CD4-positive, alpha-beta T cell treated with Interleukin-10 for 1 hour (primary cell): ENCODE measurements at places on chromosomes 13 and 19.

DNA sequence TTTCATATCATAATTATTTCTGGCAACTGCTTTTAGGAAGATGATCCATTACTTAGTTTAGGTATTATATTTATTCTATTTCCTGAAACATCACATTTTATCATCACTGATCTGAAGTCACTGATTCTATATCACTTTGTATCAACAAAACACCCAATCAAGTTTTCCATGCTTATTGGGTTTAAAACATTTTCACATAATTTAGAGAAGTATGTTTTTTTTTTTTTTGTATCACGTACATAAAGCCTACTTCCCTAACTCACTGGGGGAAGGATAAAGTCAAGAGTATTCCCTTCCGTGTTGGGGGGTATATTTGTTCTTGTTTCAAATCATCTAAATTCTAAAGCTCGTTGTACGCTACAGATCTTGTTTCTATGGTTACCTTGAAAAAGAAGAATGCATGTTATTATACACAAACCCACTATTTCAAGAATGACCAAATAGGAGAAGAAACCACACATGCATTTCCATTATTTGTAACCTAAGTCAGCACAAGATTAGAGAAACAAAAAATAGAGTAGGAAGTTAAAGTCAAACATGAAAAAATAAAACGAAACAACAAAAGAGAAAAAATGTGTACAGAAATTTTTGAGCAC lies 637.2 kb upstream of the MIR17HG start:
- no peak for DNase-seq

DNA sequence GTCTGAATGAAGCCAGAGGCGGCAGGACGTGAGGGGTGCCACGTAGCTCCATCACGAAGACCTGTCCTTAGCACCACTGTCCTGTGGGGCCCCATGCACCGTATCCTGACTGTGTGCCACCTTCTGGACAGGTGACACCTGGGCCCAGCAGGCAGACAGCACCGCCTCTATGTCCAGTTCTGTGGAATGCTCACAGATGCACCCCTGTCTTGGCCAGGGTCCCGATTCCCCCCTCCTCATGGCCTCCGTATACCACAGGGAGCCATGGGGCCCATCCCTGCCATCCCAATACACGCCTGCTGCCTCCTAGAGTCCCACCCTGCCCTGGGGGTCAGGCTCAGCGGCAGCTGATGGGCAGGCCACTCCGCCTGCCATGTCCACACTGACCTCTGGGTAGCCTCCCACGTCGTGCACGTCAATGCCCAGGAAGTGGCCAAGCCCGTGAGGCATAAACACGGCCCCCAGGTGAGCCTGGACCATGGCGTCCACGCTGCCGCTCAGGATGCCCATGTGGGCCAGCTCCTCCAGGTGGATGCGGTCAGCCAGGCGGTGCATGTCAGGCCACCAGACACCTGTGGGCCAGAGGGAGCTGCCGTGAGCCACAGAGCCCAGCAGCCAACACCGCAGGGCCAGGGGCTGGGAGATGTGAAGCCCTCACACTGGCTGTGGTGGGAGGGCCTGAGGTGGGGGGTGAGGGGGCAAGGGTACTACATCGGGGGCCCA lies 17.6 kb downstream of the CEBPG start:
- DNase-seq, result no peak

- no peak for DNase-seq
Measured at GRCh38 chr13:45903051-45903813, 51.7 kb upstream of the SIAH3 start.

DNA sequence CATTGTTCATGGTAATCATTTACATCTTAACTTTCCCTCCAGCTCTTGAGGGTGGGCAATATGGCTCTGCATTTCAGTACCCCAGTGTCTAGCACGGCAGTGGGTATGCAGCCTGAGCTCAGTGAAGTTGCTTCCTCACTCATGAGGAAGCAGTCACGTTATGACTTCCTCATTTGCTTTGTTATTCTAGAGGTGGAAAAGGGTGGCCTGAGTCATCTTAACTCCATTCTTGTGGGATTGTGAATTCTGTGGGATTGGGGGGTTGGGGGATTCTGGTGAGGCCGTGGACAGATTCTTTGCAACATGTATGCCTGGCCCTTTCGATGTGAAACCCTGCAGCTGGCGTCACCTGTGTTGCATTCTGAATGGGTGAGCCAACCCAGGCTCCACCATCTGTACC lies 406.7 kb upstream of the ZNF507 start:
- no peak for DNase-seq

GRCh38 chr13:90055121-90055520 lies 1292.4 kb upstream of the MIR17HG start:
- DNase-seq, result no peak

DNA sequence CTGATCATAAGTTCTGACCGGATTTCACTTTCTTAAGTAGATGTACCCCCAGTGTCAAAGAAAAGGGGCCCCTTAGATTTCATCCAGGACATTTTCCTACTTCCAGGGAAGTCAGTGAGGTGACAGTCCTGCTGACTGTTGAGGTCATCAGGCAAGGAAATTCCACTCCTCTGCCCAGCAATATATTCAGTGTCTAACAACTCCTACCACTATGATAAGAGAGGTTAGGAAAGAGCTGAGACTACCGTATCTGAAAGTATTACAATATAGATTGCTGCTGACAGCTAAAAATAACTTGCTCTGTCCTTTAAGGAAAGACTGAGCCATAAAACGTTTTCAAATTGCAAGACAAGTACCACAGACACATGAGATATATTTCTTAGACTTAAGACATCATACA lies 325.1 kb downstream of the EFNB2 start:
- no peak for DNase-seq

DNA sequence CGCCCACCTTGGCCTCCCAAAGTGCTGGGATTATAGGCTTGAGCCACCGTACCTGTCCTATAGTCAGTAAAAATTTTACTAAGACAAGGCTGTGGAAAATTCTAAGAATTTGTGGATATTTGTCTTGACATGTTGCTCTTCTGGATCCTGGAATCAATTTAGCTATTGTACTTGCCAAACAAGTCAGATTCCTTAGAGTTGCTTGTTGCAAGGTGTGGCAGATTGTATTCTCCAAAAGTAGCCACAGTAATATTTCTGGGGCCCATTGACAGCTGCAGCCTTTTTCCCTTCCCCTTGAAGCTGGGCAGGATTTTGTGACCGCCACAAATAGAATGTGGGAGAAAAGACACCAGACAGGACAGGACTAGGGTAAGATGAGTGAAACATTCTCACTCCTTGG lies 98.8 kb upstream of the TMTC4 start:
- DNase-seq, result no peak

DNA sequence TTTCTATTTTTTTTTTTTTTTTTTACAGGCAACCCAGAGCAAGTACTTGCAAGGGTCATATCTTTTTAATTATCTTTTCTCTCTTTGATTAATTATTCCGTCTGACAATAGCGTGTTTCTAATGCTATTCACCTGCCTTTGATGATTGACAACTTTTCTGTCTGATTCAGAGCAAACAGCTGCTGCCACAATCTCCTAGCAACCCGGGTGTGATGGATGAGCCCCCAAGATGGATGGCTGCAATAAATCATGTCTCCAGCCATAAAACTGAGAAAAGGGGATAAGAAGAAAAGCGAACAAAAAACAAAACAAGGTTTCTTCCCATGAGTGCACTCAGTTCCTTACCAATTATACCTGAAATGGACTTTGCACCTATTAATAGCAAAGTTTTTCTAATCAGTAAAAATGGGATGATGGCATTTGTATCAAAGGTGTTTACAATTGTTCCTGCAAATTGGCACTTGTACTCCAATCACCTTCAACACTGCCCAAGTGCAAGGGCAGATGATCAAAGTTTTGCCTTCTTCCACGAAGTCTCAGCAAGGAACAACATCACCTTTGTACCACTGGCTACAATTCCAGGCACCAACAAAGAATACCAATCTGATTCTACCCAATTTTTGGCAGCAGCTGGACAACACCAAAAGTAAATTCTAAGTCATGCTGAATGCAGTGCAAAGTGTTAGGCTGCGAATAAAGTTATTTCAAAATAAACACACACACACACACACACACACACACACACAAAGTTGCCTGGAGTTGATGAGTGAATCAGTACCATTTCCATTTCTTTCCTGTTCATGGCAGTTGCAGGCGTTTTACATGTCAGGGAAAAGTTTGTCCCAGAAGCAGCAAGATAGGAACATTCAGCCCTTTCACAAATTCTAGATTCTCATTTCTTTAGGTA lies 12.0 kb downstream of the TSHZ3 start:
- DNase-seq, result no peak

DNA sequence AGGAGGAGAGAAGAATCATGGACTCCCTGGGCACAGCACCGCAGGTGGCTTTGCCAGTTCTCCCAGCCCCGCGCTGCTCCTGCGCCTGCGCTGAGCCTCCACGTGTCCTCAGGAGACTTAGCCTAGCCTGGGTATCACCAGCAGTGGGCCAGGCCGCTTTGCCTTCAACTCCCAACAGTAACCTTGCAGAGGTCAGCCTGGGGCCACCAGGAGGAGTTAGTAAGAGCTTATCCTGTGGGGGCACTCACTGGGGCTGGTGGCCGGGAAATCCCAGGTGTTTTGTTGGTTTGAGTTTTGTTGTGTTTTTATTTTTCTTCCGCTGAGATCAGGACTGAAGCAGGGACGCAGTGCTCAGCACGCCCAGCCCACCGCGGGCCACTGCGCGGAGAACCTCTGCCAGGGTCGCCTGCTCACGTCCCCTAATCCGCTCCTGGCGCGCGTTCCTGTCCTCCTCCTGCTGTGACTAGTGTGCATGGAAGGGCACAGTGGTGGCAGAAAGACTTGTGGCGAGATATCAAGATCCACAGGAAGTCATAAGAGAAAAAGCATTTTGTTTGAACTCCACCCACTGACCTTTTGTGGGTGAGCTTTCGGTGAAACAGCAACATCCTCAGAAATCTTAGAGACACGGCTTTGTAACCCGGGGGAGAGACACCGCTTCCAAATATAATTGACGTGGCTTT lies 207.4 kb upstream of the RFC3 start:
- DNase-seq, result peak; percentile 73

DNA sequence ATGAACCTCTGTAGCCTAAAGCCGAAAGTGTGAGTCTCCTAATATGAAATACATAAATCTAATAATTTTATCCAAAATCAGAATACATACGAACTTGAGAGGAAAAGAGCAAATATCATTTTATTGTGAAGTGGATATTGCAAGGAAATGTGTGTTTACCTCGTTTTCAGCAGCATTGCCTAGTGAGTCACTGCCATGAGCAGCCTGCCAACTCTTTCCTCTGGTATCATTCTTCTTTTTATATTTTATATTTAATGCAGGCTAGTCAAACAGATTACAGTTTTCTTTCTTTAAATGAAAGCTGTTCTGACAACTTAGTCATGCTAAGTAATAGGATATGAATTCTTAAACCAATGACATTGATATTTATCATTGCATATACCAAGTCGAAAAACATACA lies 44.2 kb downstream of the EDNRB start:
- no peak for DNase-seq

DNA sequence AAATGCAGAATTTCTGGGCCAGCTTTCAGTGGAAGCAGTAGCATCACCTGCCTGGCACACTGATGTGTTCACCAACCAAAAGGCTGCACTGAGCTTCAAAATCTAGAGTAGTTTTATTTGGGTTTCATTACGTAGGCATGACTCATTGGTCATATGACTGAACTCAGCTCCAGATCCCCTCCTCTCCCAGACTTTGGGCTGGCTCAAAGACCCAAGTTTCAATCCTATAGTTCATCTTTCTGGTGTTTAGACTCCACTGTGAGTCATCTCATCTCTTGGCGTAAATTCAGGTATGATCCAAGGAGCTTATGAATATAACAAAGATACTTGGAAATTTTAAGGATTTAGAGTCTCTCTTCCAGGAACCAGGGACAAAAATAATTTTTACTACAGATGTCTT lies 17.7 kb downstream of the ZMYM5 start:
- DNase-seq, result no peak
